Large intestine (tissue), 12 donors: ENCODE measurements at places on chromosomes 3 and 15. TPM values are rescaled to one million over a fixed set of nuclear protein-coding genes. Genes with fewer than 3 reads are reported as not detected.

Gene SYNM
- polyA plus RNA-seq, result 29.4 TPM

Gene CMTM7
- 10.9 TPM for polyA plus RNA-seq

Gene MUC13
- 1,160 TPM for polyA plus RNA-seq

Gene SQOR
- 51.2 TPM for polyA plus RNA-seq

Gene TIGIT
- 0.24 TPM for polyA plus RNA-seq

Gene WDR93
- polyA plus RNA-seq, result 0.30 TPM
